ENCODE measurements at places on chromosomes 3 and 15. TPM values are rescaled to one million over a fixed set of nuclear protein-coding genes. Genes with fewer than 3 reads are reported as not detected.

The CSTA gene
- total RNA-seq, result not detected

The PLCL2 gene
- 41.7 TPM for total RNA-seq

The TRH gene
- total RNA-seq, result not detected

The CLRN1 gene
- not detected for total RNA-seq

The CMTM7 gene
- 65.3 TPM for total RNA-seq

The KCNAB1 gene
- total RNA-seq, result 0.12 TPM

The COPG1 gene
- total RNA-seq, result 187 TPM

The ALCAM gene
- 12.5 TPM for total RNA-seq

The PDIA5 gene
- 23.4 TPM for total RNA-seq

The AGBL1 gene
- total RNA-seq, result not detected

The MED12L gene
- total RNA-seq, result 1.4 TPM

The NRG4 gene
- not detected for total RNA-seq

The ACKR4 gene
- not detected for total RNA-seq

The NBEAL2 gene
- 303 TPM for total RNA-seq

The GOLGA6L7 gene
- not detected for total RNA-seq

The RARB gene
- not detected for total RNA-seq

The GREM1 gene
- total RNA-seq, result not detected

The ANKRD63 gene
- not detected for total RNA-seq

The PTPRG gene
- total RNA-seq, result 2.1 TPM
